ENCODE measurements at places on chromosomes 4 and X. TPM values are rescaled to one million over a fixed set of nuclear protein-coding genes. Genes with fewer than 3 reads are reported as not detected.

- no peak for DNase-seq
Measured at GRCh38 chr4:16025268-16025667, 58.6 kb downstream of the PROM1 start.

- no peak for DNase-seq
Measured at GRCh38 chrX:129613596-129613995, 41.2 kb downstream of the APLN start.

DNA sequence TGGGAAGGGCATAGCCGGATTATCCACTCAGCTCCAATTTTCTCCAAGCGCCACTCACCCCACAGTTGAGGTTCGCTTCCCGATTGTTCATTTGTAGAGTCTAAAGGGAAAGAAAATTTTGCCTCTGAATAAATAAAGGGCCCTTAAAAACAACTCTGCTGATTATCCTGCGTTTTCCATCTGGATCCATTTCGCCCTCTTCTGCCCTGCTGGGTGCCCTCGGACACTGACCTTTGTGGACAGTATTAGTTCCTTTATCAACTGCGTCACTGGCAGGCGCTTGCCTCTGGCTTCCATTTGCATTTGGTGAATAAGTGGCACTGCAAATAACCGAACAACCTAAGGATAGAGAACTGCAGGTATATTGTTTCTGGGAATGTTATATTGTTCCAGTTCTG, 10.1 kb downstream of the GSX2 start:
- DNase-seq = no peak

The PPP1R2C gene
- not detected for total RNA-seq
